NCI-H187 (cell line): ENCODE measurements at places on chromosomes 6 and 20.

DNA sequence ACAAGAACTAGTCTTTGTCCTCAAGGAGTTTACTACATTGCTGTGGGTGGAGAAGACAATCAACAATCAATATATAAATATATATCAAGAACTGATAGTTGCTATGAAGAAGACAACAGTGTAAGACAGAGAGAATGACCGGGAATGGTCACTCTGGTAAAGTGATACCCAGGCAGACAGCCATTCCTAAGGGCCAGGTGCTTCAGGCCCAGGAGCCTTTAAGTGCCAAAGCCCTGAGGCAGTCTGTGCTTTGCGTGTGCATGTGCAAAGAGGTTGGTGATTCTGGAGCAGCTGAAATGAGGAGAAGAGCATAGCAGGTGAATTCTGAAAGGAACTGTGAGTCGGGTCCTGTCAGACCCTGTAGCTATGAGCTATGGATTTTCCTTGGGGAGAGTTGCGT is 154.2 kb downstream of the DOK5 start:
- no peak for DNase-seq

- no peak for DNase-seq
Measured at GRCh38 chr6:163570579-163571231, 156.2 kb downstream of the QKI start.

DNA sequence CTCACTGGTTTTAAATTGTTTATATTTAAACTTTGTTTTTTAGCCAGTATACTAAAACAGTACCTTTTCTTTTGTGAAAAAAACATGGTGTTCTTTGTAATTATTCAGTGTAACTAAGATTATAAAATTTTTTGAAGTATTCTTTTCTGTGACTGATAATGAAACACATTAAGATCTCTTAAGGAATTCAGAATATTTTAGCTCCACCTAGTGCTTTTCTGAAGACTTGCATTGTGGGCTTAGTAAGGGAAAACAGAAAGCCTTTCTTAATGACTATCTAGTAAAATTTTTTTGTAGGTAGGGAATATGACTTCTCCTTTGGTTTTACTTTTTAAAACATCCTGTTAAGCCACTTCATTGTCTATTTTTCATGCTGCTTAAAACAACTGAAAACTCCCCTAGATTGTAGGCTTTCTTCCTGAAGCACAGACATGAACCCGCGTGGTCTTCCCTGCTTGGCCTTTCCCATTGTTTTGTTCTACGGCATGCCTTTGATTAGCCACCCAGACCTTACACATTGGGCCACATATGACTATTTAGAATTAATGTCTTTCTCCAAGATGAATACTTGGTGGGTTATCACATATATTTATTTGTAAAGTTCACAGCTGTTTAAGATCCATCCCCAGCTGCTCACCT is 72.1 kb downstream of the AFDN start:
- no peak for DNase-seq

GRCh38 chr20:63829945-63830835 is 874 bp downstream of the ZBTB46 start:
- DNase-seq: no peak

DNA sequence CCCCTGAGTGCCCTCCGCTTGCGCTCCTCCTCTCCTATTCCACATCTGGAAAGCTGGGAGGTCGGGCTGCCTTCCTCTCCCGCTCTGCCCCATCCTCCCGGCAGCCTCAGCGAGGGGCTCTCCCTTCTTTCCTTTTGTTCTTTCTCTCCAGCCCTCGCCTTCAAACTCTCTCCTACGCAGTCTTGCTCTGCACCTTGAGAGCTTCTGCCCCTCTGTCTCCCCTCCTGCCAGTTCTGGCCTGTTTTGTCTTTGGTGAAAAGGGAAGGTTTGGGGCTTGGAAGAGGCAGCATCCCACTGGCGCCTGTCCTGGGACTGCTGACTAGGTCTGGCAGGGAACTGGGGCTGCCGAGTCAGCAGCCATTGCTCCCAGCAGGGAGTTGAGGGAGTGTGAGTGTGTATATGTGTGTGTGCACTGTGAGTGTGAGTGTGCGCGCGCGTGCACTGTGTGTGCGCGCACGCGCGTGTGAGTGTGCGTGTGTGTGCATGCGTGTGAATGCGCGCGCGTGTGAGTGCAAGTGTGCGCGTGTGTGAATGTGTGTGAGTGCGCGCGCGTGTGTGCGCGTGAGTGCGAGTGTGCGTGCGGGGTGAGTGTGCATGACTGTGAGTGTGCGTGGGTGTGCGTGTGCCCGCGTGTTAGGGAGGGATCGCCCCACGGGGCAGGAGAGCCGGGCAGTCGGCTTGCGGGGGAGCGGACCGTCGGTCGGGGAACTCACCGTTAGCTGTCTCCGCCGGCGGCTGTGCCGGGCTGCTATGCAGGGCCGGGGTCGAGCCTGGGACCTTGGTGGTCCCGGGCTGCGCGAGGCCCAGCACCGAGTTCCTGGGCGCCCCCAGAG is 523 bp downstream of the CPXM1 start:
- DNase-seq: no peak

DNA sequence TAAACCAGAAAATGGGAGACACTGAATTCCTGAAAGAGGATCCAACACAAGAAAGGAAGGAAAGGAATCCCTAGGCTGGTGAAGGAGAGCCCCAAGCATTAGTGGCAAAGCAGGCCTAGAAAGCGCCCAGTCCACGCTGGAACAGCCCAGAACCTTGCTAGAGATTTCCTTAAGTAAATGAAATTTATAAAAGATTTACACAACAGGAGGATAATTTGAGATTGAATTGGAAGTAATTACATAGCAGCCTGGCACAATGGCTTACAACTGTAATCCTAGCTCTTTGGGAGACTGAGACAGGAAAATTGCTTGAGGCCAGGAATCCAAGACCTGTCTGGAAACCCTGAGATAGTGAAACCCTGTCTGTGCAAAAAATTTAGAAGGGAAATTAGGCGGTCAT is 26.8 kb upstream of the C20orf144 start:
- DNase-seq: no peak

DNA sequence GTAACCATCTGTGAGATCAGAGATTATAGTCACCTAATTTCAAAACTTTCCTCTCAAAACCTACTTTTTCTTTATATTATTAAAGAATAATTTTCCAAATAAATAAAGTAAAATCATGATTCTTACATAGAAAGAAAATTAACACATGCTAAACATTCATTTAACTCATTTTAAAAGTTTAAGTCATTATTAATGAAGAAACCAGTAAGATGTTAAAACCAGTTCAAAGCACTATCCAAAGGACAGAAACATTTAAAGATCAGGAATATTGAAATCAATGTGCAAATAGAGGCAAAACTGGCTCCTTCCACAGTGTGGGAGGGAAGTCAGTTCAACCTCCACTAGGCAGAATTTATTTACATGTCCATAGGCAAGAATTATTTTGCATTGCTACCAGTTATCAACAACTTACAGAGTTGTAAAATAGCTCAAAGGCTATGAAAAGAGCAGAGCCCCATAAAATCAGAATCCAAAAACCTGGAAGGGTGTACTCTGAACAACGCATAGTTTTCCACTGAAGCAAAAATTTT is 146.9 kb downstream of the KHDC1L start:
- no peak for DNase-seq

- no peak for DNase-seq
Measured at GRCh38 chr20:14902432-14903089, 565.1 kb upstream of the FLRT3 start.

GRCh38 chr6:53391170-53391569 is 42.4 kb upstream of the ELOVL5 start:
- no peak for DNase-seq

GRCh38 chr6:1015825-1016224 is 296.1 kb upstream of the FOXQ1 start:
- DNase-seq: no peak

DNA sequence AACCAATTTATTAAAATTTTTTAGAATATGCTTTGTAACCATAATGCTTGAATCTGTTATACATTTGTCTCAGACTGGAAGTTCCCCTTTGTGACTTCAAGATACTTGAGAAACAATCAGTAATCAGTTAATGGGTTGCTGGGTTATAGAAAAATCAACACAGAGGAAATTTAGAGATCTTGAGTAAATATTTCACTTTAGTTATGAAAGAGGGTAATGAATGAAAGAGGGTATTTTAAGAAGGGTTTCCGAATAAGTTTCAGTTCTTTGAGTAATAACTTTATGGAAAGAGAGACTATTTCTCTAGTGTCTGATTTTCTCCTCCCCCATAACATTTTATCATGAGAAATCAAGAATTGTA is 21.4 kb downstream of the ZFAND3 start:
- DNase-seq: no peak

DNA sequence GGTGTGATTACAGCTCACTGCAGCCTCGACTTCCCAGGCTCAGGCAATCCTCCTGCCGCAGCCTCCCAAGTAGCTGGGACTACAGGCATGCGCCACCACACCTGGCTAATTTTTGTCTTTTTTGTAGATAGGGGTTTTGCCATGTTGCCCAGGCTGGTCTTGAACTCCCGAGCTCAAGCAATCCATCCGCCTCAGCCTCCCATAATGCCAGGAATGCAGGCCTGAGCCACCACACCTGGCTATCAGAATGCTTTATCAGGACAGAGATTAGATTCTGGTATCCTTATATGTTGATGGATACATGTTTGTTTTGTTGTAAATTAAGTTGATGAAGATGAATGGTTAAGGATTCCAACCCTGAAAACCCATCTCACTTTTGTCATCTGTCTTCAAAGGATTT is 24.2 kb downstream of the LHFPL5 start:
- DNase-seq: no peak

DNA sequence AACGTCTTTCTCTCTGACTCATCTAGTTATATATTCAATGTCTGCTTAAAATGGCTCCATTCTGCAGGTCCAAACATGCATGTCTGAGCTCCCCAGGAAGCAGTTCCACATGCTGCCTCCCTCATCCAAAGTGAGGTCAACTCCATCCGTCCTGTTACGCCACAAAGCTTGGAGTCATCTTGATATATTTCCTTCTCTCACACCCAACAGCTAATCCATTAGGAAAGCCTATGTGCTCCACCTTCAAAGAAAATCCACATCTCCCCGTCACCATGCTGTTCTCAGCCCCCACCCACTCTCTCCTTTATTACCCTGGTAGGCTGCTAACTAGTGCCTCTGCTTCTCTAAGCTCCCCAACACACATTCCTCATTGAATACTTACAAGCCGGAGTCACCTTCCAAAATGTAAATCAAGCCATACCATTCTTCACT is 130.2 kb upstream of the SYNDIG1 start:
- DNase-seq: no peak

- DNase-seq: no peak
Measured at GRCh38 chr6:28711788-28712341, 186.2 kb downstream of the GPX5 start.

DNA sequence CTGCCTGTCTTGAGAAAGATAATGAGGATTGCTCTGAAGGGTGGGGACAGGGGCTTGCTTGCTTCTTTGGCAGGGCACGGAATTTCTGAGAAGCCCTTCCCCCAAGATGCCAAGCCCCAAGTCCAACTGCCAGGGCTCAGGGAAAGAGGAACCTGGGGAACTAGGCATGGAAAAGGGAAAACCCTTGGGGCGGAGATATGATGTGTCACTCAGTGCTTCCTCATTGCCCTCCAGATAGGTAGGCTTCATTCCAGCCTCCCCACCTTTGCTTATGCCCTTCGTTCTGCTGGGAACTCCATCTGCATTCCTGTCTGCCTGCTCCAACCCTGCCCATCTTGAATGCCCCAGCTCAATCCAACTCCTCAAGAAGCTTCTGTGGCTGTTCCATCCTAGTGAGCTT is 61.2 kb downstream of the VEGFA start:
- no peak for DNase-seq

- no peak for DNase-seq
Measured at GRCh38 chr6:34485321-34486060, 19.6 kb downstream of the PACSIN1 start.

DNA sequence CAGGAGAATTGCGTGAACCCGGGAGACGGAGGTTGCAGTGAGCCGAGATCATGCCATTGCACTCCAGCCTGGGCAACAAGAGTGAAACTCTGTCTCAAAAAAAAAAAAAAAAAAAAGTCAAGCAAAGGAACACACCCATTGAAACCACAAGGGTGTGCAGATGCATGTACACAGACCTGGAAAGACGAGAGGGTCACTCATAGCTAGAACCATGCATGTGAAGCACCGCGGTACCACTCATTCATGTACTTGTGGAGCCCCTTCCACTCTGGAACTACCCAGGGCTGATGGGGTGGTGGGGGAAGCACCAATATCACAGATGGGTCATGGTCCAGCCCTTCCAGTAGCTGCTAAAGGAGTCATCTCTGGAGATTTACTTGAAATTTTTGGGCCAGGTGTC is 7.4 kb upstream of the TJAP1 start:
- DNase-seq: no peak

DNA sequence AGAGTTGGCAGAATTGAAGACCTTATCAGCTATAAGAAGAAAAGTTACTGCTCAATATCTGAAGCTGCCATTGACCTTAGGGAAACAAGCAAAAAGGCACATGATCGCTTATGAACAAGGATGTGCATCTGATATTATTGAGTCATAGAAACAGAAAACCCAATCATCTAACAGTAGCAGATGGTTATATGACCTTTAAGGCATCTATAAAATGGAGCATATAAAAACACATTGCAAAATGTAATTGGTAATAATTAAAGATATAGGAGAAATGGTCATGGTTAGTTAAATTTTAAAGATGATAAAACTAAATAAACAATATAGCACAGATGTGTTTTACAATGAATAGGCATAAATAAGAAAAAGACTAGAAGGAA is 260.1 kb upstream of the TAB2 start:
- no peak for DNase-seq
